ENCODE measurements at places on chromosomes 5 and 9.

- no peak for DNase-seq
Measured at GRCh38 chr5:80870442-80870841, 89.7 kb upstream of the RASGRF2 start.

- no peak for DNase-seq
Measured at GRCh38 chr9:100084128-100084453, 14.7 kb downstream of the ERP44 start.

DNA sequence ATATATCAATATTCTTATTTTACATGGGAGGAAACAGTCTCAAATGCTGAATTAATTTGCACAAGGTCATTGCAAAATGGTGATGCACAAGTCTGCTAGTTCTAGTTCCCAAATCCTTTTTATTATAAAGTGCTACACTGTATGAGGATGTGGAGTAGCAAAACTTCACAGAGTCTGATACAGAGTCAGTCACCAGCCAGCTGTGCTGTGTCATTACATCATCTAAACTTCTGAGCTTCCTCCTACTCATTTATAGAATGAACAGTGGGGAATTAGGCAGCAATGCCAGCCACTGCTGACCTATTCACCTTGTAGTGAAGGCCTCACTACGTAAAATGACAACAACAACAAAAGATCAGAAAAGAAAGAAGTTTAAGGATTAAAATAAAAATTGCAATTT lies 357.8 kb downstream of the TMEM167A start:
- no peak for DNase-seq

- DNase-seq: no peak
Measured at GRCh38 chr9:133275105-133276000, at the start of gene ABO. Gene ABO (minus strand): TSS chr9:133275201.

DNA sequence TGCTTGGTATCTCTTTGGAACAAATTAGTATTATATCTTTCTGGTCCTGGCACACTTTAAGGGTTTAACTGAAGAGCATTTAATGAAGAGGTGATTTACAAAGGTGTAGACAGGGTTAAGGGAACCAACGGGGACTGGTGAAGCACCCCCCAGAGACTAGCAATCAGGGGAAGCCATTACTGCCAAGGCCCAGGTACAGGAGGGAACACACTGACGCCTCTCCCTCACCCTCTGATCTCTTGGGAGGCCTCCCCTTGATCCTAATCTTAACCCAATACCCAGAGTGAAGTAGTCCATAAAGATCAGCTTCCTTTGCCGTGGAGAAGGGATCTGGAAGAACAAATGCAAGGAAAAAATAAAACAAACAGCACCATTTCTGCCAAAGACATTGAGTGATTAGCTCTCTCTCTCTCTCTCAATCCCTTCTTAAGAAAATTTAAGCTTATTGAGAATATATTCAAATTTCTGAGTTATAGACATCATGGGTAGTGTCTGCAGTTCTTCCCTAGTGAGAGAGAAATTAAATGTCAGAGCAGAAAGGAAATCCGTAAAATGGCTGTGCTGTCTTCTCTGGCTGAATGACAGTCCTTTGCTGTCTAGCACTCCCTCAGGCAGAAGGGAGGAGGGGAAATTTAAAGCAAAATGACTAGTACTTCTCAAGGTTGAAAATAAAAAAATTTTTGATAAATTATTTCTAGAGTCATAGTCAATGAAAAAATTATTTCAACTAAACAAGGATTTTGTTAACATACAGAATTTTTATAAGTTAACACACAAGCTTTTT lies 20.0 kb downstream of the F2R start:
- DNase-seq: no peak

- DNase-seq: no peak
Measured at GRCh38 chr5:82275216-82275664, 2.9 kb downstream of the RPS23 start.

DNA sequence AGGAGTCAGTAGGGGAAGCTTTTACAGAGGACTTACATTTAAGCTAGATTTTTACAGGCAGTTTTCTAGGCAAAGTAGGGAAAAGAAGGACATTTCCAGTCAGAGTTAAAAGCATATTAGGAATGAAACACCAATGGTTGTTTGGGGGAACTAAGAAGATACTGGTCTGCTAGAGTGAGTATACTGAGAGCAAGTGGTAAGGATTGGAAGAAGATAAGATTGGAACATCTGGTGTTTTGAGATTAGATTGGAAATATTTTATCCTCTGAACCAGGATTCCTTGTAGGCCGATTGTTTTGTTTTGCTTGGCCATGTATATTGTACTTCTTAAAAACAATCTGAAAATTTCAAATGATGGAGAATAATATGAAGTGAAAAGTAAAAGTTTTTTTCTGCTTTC lies 7.7 kb downstream of the FBXO38 start:
- no peak for DNase-seq

GRCh38 chr9:129886226-129887174 lies 51.2 kb downstream of the USP20 start:
- no peak for DNase-seq

GRCh38 chr5:59673438-59674058 lies 220.0 kb downstream of the PDE4D start:
- peak; percentile 59 for DNase-seq

- peak; percentile 34 for DNase-seq
Measured at GRCh38 chr9:108953983-108954574, 19.9 kb downstream of the ABITRAM start.

GRCh38 chr5:178312880-178313282 lies 80.3 kb upstream of the PHYKPL start:
- DNase-seq: no peak

- DNase-seq: no peak
Measured at GRCh38 chr5:73298772-73299630, 126.0 kb downstream of the TMEM174 start.

DNA sequence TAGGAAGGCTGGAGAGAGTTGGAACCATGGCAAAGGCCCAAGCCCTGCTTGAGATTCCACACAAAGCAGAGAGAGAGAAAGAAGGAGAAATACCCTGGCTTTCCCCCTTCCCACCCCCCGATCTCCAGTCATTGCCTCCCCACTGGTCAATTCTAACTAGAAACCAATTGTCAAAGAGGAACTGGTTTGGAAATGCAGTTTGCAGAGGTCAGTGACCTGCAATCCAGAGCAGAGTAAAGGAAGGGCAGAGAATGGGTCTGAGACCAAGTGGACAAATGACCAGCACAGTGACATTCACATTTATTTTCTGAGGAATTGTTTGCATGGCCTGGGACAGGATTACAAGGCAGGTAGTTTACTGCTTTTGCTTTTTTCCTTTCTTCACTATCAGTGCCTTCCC lies 37.5 kb upstream of the ZFYVE16 start:
- no peak for DNase-seq

DNA sequence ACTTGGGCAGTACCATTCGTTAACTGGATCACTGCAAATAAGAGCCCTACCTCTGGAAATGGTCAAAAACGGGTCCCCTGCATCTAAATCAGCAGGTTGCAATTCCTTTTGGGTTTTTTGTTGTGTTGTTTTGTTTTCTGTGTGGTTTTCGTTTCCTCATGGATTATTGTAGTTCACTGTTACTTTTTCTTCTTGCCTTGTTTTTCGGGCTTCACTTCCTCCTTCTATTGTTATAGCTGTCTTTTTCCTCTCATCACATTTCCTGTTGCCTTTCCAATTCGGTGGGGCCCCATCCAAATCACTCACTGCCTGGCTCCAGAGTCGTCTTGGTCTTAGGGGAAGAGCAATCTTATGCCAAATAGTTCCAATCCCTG lies 8.7 kb upstream of the SSBP2 start:
- DNase-seq: no peak

- DNase-seq: no peak
Measured at GRCh38 chr9:34374905-34375552, 1.7 kb downstream of the MYORG start.

- DNase-seq: no peak
Measured at GRCh38 chr9:110244616-110245015, 11.7 kb downstream of the TXN start.

DNA sequence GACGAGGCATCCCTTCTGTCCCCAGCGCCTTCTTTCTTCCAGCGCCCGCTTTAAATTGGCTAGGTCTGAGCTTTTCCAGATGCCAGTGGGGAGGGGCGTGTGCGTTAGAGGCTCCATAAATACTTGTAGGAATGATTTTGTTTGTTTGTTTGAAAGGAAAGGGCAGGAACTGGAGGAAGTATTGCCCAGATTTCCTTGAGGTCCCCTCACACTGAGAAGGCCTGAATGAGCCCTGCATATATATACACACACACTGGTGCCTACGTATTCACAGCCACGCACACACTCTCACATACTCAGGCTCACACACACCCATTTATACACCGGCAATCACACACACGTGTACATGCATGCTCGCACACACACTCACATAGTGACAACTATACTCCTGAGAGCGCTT lies 1.0 kb upstream of the SLIT3 start:
- no peak for DNase-seq

- DNase-seq: peak; percentile 71
Measured at GRCh38 chr5:98796197-98796972, 22.9 kb downstream of the RGMB start.

GRCh38 chr9:100674419-100675122 lies 96.7 kb downstream of the CAVIN4 start:
- no peak for DNase-seq

GRCh38 chr9:76615177-76615603 lies 149.0 kb upstream of the PCA3 start:
- no peak for DNase-seq

- peak; percentile 44 for DNase-seq
Measured at GRCh38 chr9:81685763-81686613, 3.4 kb downstream of the TLE1 start.

DNA sequence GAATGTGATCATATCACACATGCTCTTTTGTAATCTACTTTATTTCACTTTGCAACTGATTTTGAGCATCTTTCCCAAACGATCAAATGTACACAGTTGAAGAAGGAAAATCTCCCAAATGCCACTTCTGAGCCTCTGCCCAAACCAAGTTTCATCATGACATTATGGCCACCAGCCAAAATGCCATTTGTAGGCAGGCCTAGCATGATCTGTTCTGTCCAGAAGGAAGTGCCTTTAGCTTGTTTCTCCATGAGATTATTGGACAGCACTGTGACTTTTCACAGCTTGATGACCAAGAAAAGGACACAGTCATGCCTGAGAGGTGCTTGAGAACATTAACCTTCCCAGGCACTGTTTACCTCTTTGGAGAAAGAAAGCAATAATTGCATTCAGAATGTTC lies 73.2 kb upstream of the PIP5K1B start:
- DNase-seq: no peak

- peak; percentile 64 for DNase-seq
Measured at GRCh38 chr5:40413743-40414142, 266.0 kb upstream of the PTGER4 start.

GRCh38 chr9:69456201-69456600 lies 131.2 kb downstream of the ENTREP1 start:
- DNase-seq: no peak

DNA sequence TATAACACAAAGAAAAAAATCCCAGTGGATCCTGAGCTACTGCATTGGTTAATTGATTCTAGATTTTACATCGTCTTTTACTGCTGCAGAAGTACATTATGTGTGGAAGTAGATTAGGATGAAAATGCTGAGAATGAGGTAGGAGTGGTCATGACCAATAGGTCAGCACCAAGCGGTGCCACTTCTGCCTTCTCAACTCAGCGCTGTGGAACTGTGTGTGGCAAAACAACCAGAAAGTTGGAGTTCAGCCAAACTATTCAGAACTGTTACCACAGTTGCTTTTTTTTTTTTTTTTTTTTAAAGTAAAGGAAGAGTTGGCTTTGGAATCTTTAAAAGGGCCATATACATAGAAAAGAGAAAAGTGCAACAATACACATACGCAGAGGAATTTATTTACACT lies 24.2 kb downstream of the POU5F2 start:
- no peak for DNase-seq

DNA sequence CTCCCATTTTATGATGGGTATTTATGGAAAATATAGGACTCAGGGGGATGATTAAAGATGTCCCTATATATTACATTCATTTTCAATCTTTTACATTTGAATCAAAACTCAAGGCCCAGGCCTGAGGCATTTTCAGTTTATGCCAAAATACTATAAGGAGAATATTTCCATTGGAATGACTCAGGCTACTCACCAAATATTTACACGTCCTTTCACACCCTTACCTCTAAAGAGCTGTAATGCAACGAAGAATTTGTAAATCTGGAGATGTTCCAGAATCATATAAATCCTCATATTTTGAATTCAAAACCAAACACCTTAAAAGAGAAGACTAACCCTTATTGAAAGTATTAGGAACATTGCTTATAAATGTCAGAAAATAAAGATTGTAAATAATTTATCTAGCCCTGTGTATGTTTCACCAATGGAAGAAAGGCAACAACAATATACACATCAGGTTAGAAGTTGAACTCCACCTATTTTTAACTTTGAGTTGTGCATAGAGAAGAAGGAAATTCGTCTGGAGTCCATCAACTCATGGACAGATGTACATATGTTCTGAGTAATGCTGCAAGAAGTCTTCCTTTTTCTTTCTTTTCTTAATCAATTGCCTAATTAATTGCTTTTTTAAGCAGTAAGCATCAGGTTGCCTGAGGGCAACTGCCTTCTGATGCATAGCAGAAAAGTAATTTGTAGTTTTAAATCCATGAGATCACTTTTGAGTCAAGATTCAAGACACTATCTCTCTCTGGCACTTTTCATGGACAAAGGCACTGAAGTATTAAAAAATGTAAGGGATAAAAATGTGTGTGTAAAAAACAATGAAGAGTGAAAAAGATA lies 579.3 kb upstream of the RGMB start:
- no peak for DNase-seq

GRCh38 chr5:51977014-51977413 lies 593.8 kb downstream of the ISL1 start:
- DNase-seq: no peak

GRCh38 chr5:125560476-125561225 lies 814.2 kb upstream of the ZNF608 start:
- DNase-seq: no peak

DNA sequence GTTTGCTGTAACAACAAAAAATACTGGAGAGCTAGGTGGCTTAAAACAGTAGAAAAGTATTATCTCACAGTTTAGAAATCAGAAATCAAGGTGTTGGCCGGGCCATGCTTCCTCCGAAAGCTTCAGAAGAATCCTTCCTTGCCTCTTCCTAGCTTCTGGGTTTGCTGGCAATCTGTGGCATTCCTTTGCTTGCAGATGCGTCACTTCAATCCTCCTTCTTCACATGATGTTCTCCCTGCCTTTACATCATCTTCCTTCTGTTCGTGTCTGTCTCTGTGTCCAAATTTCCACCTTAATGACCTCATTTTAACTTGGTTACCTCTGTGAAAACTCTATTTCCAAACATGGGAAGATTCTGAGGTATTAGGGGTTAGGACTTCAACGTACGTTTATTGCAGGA lies 90.4 kb upstream of the CHD1 start:
- DNase-seq: no peak
